ENCODE measurements at places on chromosomes 7 and 10.

DNA sequence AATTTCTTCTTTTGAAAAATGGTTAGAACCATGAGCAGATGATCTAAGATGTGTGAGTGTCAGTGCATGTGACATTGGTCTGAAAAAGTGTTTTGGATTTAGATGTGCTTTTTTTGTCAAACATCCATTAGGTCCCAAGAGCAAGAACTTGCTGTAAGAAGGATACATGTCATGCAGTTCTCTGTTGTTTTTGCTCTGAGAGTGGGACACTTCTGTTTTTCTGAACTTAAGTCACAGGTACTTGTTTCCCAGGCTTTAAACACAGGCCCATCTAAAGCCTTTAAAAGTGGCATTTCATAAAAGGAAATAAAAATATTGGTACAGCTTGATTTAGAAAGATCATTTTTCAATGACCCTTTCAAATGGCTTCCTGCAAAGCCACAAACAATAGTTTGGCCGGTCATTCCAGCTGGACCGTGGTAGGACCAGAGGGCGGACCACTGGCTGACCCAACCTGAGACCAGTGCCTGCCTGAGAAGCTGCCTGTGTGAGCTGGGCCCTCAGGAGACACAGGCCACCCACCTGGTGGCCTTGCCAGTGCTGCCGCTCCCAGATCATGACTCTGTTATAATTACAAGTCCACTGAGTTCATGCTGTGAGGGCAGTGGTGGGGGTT is 92.7 kb downstream of the EEPD1 start:
- no peak for DNase-seq

- no peak for DNase-seq
These were observed 170.9 kb upstream of the RHEB start for GRCh38 chr7:151690606-151691005.

DNA sequence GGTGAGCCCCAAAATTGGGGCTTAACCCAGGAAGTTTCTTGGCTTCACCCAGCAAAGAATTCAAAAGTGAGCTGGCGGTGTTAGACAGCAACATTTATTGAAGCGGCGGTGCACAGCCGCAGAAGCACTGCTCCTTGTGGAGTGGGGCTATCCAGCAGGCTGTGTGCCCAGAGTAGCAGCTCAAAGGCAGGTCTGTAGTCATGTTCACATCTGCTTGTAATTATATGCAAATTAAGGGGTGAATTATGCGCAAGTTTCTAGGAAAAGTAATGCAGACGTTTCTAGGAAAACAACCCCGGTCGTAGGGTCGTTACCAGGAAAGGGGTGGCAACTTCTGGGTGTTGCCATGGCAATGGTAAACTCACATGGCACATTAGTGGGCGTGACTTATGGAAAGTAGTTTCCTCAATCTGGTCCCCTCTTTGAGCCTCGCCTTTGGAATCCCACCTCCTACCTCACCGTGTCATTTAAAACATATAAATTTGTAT is 13.7 kb upstream of the KBTBD2 start:
- peak; percentile 41 for DNase-seq

GRCh38 chr7:158803367-158803969 is 25.8 kb downstream of the ESYT2 start:
- no peak for DNase-seq

DNA sequence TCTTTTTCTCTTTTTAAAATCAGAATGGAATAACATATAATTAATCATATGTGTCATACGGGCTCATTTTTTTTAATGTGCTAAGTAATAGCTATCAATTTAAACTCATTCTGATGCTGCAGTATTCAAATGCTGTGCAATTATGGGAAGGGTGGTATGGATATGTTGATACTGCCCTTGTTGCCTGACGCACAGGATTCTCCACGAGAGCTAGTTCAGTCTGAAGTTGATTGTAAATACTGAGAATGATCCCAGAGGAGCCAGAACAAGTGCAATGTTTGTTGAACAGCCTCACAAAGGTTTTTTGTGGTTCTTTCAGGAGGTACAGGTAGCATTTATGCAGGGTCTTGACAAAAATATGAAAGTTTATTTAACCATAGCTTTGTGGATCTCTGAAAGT is 13.4 kb downstream of the NPY start:
- DNase-seq = no peak

DNA sequence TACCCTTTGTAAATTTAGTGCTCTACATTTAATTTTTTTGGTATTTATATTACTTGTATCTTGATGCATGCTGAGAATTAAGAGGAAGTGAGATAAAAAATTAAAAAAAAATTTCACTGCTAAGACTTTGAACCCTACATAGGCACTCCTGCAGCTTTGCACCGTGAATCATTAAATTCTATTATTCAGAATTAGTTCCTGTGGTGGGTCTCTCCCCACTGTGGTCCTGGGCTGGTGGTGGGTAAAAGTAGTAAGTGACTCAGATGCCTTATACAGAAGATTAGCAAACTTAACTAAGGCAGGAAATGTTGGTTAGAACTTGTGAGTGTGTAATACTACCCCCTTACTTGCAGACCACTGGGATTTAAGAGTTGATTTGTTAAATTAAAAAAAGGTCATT is 72.6 kb downstream of the AP3M1 start:
- no peak for DNase-seq

GRCh38 chr7:32039000-32039756 is 31.0 kb downstream of the PDE1C start:
- DNase-seq = no peak

GRCh38 chr10:70558295-70558694 is 44.2 kb downstream of the PRF1 start:
- no peak for DNase-seq

- no peak for DNase-seq
These were observed 95.0 kb upstream of the BMPER start for GRCh38 chr7:33810356-33810755.

- DNase-seq = no peak
These were observed 89.2 kb upstream of the JAZF1 start for GRCh38 chr7:28269700-28270361.

GRCh38 chr7:71752171-71752935 is 620.4 kb downstream of the GALNT17 start:
- no peak for DNase-seq

DNA sequence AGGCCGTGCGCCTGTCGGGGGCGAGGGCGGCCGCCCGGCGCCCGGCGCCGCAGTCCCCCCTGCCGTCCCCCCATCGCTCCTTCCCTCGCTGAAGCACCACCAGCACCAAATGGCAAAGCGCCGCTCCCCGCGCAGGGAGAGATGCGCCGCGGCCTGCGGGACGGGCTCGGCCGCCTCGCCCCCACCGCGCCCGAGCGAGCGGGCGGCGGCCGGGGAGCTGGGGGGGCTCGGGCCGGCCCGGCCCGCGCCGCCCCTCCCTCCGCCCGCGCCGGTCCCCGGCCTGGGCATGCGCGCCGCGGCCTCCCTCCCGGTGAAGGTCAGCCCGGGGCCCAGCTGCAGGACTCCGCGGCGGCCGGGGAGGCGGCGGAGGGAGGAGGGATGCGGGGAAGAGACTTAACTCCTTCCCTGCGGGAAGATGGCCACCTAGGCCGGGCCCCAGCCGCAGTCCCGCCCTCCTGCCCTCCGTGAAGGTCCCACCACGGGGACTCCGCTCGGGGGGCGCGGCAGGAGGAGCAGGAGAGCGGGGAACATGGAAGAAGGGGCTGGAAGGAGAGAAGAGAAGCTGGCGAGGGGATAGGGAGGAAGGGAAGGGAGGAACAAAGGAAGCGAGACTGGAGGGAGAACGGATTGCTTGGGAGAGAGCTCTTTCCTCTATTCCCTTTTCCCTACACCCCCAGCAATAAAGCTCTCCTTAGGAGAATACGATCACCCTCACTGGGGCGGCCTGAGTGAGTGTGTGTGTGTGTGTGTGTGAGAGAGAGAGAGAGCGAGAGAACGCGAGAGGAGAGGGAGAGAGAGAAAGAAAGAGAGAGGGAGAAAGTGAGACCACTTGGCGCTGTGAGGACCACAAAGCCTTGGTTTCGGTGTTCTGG is 3.4 kb upstream of the SMARCD3 start:
- no peak for DNase-seq

GRCh38 chr10:3961082-3961481 is 176.1 kb upstream of the KLF6 start:
- no peak for DNase-seq

- DNase-seq = no peak
These were observed 453.1 kb downstream of the SORCS1 start for GRCh38 chr10:106711313-106711906.
